ENCODE measurements at places on chromosomes 5 and 9. TPM values are rescaled to one million over a fixed set of nuclear protein-coding genes. Genes with fewer than 3 reads are reported as not detected.

PSD2 gene
- not detected for total RNA-seq

RIGI gene
- 23.4 TPM for total RNA-seq

PCA3 gene
- total RNA-seq = not detected

IFNK gene
- 72.0 TPM for total RNA-seq

CACNA1B gene
- total RNA-seq = 0.03 TPM

ARID3C gene
- total RNA-seq = 0.07 TPM

UBE2QL1 gene
- not detected for total RNA-seq

LECT2 gene
- not detected for total RNA-seq

DNA sequence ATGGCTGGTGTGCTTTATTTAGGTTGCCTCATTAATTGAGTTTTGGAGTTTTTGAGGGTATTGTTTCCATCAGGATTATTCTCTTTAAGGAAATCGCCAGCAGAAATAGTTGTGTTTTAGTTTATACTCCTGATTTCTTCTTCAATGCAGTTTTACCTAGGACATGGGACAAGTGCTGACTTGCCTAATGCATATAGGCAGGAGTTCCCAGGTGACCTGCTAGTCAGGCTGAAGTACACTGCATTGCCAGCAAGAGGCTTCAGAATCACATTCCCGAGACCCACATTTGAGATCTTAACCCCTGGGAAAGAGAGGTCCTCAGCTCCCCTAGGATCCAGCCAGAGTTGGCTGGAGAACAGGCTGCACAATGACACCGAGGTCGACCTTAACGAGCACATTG, 1.5 kb upstream of the OR1N2 start:
- DNase-seq = peak; percentile 62

- DNase-seq = no peak
Observed at GRCh38 chr9:94017939-94018531, 62.9 kb upstream of the BARX1 start.

- DNase-seq = no peak
Observed at GRCh38 chr5:66658516-66658915, 62.3 kb downstream of the MAST4 start.

GRCh38 chr5:158010831-158011230, 151.9 kb upstream of the CLINT1 start:
- DNase-seq = no peak

DNA sequence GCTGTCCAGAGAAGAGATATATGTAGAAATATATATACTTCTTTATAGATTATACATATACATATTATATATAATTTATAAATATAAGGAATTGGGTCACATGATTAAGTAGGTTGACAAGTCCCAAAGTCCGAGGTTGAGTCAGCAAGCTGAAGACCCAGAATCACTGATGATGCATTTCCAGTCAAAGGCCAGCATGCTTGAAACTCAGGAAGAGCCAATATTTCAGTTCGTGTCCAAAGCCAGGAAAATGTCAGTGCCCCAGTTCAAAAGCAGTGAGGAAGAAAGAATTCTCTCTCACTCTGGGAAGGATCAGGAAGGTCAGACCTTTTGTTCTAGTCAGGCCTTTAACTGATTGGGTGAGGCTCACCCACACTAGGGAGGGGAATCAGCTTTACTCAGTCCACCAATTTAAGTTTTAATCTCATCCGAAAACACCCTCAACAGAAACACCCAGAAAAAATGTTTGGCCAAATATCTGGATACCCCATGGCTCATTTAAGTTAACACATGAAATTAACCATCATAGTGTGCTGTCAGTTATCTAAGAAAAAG, 42.0 kb upstream of the LVRN start:
- DNase-seq = no peak

- DNase-seq = no peak
Observed at GRCh38 chr9:134314950-134315715, 11.1 kb upstream of the RXRA start.

DNA sequence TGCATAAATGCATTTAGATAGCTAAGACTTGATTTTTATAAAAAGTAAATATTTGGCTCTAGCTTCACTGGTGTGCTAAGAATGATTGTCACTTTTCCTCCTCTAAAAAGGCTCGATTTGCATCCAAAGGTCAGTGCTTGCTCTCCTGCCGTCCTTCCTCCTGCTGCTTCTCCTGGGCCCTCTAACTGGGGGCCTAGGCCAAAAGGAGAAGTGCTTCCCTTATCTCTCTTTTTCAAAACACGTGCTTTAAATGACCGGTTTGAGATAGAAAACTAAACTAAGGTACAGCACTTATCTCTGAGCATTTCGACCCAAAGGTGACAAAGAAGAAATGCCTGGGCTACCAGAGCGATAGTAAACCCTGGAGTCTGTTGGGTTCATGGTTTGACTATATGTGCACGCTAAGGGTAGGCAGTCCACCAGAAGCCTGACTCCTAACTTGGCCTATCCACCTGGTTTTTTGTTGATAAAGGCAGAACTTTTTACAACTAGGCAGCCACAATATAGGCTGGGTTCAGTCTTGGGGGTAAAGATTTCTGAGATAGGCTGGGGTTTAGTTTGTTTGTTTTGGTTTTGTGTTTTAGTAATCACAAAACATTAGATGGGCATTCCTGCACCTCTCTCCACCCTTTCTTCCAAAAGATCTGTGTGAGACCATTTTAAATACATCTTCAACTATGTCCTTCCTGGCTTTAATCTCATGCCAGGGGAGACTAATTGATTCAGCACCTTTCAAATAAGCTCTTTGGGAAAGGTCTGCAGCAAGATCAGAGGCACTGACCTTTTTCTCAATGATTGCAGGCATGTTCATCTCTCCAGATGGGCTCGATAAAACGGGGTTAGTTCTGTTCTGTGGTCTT, 3.8 kb downstream of the NR2F1-AS1 start:
- DNase-seq = no peak

DNA sequence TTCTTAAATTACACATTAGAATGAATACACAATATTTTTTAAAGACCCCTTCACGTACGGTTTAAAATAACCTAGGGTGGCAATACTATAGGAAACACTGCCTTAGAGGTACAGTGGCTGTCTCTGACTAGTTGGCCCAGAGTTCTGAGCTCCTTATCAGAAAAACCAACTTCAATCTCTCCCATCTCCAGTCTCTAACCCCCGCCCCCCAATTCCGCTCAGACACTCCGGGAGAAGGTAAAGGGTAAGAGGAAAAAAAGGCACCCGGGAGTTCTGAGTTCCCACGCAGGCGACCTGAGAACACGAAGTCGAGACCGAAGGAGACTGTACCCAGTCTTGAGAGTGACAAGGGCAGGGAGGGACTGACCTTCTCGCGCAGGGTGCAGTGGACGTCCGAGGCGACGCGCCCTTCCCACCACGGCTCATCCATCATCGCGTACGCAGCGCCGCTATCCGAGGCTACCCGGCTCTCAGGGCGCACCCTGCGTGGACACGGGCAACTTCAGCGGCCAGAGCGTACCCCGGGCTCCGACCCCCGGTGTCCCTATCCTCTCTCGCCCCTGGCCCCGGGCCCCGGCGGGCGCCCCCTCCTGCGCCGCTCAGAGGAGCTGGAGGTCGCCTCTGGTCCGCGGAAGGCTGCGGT, 752 bp downstream of the CCNJL start:
- DNase-seq = no peak

GRCh38 chr5:130109152-130109551, 204.9 kb downstream of the CHSY3 start:
- DNase-seq = no peak

DNA sequence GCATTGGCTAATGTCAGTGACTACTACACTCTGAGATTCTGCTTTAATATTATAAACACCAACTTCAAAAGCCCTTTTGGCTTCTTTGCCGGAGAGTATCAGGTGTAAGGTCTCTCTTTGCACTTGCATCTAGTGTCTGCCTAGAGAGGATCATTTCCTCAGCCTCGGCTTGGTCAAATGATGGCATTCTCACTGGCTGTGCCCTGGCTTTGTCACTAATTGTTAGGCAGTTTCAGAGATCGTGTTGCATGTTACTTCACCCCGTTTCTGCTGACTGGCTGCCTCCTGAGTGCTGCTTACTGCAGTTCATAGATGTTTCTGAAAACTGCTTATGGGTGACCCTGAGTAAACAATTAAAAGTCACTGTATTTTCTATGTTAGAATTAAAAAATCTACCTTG, 48.8 kb downstream of the SLC1A3 start:
- no peak for DNase-seq

DNA sequence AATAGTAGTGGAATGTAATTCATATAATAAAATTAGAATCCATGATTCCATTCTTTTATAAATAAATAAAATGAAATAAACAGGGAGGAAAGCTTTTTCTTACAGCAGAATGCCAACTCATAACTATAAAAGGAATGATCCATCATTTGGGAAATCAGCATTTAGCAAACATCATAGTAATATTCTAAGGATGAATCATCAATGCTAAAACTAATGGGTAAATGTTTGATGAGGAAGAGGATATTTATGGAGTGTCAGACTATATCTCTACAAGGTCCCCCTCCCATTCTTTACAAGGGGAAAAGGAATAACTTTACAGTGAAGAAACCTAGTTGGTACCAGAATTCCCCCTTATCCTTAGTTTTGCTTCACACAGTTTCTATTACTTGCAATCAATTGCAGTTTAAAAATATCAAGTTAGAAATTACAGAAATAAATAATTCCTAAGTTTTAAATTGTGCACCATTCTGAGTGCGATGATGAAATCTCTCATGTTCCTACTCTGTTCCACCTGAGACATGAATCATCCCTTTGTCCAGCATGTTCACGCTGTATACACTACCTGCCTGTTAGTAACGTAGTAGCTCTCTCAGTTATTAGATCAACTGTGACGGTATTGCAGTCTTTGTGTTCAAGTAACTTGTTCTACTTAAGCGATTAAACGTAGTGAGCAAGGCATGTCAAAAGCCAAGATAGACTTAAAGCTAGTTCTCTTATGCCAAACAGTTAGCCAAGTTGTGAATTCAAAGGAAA, 14.2 kb upstream of the JAKMIP2 start:
- DNase-seq = peak; percentile 9

GRCh38 chr5:145637396-145637795, 197.7 kb downstream of the PRELID2 start:
- no peak for DNase-seq

DNA sequence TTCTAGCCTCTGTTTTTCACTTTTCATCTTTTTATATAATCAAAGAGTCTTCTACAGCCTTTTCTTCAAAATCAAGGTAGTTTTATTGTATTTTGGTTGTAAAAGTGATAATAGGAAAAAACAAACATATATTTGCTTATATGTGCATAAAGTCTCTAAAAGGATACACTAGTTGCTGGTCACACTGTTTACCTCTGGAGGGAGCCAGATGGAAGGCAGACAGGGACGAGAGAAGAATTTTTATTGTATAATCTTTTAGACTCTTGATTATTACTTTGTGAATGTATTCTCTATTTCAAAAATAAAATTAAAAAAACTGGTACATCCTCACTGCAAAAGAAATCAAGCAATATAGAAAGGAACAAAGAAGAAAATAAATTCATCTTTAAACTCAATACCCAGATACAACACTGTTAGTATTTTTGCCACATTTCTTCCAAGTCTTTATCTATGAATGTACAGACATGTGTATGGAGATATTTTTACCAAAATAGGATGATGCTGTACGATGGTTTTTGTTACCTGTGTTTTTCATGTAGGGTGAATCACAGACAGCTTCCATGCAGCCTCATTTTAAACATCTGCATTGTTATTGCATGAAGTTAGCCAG, 6.1 kb upstream of the RNF183 start:
- DNase-seq = peak; percentile 29

DNA sequence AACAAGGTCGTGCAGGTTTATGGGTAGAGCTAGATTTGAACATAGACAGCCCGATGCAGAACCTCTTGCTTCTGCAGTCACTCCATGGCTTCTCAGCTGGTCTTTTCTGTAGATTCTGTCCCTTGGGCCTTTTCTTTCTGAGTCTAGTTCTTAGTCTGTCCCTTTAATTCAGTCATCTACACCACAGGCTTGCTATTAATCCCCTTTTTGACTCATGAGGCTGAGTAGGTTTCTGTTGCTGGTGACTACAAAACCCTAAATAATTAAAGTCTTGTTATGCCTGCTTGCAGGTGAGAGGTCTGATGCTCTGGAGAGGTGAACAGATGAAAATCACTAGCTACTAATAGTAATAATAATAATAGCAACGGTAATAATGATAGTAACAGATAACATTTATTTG, 19.3 kb upstream of the STRBP start:
- no peak for DNase-seq

DNA sequence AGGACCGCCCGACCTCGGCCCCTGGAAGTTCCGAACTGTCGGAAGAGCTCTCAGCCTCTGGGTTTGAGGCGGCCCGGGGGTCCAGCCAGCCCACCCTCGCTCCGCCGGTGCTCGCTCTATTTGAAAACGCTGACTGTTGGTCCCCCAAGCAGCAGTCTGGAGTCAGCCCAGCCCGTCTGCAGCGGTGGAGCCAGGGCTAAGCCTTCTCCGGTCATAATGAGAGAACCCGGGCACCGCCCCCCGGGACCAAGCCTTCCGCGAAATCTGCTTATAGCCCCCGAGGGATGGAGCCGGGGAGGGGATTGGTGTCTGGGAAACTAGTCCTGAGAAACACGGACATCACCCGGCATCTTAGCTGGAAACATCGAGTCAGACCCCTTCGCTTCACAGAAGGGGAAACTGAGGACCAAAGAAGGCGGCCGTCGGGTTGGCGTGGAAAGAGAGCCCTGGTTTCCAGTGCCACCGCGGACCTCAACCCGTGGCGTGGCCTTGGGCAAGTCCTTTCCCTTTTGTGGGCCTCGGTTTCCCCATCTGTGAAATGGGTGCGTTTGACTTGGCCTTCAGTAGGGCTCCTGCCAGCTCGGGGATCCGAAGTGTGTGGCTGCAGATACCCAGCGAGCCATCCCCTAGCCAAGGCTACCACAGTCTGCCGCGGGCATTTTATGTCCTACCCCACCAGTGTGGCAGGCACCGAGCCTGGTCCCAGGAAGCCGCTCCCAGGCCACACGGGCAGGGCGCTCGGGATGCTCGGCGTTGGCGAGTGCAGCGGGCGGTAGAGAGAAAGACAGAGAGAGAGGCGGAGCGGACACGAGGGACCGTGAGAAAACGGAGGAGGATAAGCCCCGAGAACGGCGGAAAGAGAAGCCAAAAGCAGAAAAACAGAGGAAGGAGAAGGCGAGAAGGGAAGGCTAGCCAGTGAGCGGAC, 857 bp downstream of the ADAM19 start:
- DNase-seq = no peak

DNA sequence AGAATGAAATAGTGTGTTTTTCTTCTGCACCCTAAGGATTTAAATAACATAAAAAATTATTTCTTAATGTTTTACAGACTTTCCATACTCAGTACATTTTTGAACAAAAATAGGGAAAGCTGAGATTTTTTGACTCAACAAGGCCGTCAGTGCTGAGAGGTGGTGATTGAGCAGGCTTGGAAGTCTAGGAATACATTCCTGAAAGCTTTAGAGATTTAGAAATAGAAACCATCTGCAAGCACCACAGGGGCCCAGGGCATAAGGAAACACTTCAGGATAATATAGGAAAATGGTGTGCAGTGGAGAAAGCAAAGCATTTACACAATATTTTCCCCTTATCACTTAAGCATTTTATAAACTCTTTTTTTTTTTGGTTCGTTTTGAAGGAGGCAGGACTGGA, 5.2 kb downstream of the BASP1 start:
- DNase-seq = no peak

GRCh38 chr9:97560154-97560553, 58.7 kb downstream of the TMOD1 start:
- DNase-seq = no peak

- no peak for DNase-seq
Observed at GRCh38 chr5:1726469-1726865, 73.2 kb downstream of the MRPL36 start.

Measured in foreskin keratinocyte (primary cell).